ENCODE measurements at places on chromosomes 3 and 15.

DNA sequence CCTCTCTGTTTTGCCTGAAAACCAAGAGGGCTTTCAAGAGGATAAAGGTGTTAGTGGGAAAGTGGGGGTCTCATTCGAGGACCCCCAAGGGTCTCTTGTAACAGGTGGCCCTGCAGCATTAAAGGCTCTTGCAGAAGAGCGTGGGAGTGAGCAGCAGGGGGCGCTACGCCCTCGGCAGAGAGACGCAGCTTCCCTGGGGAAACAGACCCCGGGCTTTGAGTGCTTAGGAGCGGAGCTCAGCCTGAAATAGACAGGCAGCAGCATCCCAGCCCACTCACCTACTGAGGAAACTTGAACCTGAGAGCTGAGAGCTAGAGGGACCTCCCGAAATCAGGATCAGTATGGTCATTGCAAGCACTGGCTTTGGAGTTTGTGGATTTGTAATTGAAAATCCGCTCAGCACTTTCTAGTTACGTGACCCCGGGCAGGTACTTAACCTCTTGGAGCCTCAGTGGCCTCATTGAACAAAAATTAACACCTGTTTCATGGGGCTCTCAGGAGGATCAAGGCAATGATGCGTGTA lies 25.7 kb downstream of the RPLP1 start:
- DNase-seq, result peak; percentile 70

GRCh38 chr3:55923626-55924025 lies 436.5 kb upstream of the WNT5A start:
- DNase-seq, result no peak

GRCh38 chr3:45884368-45885201 lies 1.8 kb upstream of the CCR9 start:
- DNase-seq, result no peak

DNA sequence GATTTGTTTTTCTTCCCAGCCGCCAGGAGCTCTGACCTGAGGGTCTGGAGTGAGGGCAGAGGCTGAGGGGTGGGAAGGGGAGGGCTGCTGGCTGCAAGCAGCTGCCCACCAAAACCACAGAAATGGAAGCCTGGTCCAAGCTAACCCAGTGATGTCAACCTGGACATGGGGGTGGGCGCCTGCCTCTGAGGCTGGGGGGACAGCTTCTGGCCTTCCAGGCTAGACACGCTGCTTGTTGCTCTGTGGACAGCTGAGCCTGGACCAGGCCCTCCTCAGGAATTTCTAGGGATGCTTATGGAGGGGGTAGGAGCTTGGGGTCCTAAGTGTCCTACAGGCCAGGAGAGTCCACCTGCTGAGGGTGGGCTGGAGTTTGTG lies 21.4 kb downstream of the PSTPIP1 start:
- DNase-seq, result no peak

DNA sequence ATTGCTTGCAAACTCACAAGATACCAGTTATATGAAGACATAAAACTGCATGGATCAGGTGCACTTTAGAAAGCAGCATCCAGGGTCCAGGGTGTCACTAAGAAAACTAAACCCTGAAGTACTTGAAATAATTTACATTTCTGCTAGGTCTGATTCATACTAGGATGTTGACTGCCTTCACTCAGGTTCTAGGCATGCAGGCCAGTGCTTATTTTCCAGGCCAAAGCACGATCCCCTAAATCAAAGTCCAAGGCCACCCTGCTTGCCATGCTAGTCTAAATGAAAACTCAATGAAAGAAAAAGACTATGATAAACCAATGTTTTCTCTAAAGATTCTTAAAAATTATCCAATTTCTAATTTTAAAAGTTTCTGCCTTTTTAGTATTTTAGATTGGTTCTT lies 49.4 kb downstream of the GREM1 start:
- no peak for DNase-seq

DNA sequence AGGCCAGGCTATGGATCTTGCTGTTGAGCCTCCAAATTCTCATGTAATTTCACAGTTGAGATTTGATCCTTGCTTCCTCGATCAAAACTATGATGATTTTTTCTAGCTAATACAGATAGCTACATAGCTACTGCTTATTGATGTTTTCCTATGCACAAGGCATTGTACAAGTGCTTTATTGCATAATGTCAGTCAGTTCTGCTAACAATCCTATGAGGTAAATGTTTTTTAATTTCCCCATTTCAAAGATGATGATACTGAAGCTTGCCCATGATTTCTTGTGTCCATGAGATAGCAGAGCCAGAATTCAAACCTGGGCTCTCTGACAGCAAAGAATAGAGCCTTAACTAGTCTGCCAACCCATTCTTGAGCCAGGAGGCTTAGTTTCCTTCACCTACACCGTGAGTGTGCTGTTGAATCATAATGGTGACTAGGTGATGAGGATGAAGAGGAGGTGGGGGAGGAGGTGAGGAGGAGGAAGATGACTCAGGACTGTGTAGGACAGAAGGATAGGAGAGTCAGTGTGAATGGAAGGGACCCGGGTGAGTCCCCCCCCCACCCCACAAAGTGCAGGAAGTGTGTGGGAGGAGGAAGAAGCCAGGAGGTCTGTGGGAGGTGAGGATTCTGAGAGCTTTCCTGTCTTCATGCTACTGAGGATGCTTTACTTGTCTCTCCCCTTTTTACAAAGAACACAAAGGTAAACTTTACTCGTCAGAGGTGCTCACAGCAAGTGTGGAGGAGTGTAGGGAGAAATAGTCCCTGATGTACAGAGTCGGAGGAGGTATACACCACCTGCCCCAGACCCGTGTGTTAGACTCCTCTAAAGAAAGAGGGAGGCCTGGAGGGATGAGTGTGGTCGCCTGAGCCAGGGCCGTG lies 3.6 kb downstream of the TAGLN3 start:
- DNase-seq, result peak; percentile 56
